Retina (tissue), 1 donor: ENCODE measurements at places on chromosomes 5 and 9.

DNA sequence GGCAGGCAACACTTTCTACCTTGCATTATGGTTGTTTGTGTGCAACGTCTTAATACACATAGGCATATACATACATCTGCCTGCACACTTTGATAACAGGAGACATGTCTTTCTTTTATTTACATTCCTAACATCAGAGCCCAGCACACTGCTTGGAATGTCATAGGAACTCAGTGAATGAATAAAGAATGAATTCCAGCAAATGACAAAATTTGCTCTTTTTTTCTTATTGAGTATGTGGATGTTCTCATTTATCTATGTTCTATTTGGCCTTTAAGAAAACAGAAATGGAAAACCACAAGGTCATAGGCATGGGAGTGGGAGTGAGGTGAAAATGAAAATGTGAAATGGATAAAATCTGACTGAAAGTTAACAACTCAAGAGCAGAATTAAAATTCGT lies 36.3 kb upstream of the PALM2AKAP2 start:
- no peak for DNase-seq

DNA sequence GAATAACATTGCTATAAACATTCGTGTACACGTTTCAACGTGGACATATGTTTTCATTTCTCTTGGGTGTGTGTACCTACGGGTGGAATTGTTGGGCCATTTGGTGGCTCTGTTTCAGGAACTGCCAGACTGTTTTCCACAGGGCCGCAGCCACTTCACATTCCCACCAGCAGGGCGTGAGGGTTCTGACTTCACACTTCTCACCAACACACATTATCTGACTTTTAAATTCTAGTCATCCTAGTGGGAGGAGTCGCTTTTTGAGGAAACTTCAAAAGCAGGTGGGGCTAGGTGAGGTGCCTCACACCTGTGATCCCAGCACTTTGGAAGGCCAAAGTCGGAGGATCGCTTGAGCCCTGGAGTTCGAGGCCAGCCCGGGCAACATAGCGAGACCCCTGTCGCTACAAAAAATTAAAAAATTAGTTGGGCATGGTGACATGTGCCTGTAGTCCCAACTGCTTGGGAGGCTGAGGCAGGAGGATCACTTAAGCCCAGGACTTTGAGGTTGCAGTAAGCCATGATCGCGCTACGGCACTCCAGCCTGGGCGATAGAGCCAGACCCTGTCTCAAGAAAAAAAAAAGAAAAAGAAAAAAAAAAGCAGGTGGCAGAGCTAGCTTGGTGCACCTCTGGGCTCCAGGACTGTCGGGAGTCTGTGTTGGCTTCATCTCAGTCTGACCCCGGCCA lies 28.5 kb downstream of the TSPAN17 start:
- DNase-seq, result no peak

- no peak for DNase-seq
These were observed 23.4 kb downstream of the EHMT1 start for GRCh38 chr9:137642118-137642601.

DNA sequence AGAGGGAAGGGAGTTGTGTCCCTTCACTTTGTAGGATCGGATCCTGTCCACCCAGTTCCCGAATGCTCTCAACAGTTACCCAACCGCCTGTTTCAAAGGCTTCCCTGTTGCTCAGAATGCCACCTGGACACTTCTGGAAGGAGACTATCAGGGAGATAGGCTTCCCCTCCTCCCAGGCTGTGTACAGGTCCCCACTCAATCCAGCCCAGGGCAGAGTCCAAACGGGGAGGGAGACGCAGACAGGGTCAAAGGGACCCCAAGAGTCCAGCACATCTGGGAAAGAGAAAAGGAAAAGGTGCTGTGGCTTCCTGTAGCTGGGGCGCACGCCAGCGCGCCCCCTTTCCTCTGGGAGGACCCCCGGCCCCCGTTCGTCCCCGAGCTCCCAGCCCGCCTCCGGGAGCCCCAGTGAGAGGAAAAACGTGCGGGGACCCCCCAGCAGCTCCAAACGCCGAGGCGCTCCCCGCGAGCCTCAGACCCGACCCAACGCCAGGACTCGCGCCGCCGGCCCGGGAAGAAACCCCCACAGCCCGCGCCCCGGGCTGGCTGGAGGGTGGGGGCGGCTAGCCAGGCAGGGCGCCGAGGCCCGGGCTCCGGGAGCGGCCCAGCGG lies 640 bp downstream of the SURF4 start:
- DNase-seq, result peak; percentile 49

DNA sequence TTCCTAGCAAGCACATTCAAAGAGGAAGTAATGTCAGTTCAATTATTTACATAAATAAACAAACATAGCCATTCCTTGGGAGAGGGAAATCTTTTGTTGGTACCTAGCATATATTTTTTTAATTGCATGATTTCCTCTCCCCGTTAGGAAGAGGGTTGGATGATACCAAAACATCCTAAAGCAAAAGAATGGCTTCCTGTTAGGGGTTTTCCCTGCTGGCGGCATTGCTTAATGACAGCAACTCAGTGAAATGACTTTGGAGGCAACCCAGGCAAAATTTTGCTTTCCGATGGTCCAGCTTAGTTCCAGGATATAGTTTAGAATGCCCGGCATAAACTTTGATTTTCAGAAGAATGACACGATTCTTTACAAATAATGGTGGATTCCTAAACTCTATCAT lies 73.2 kb downstream of the MAT2B start:
- DNase-seq, result no peak

DNA sequence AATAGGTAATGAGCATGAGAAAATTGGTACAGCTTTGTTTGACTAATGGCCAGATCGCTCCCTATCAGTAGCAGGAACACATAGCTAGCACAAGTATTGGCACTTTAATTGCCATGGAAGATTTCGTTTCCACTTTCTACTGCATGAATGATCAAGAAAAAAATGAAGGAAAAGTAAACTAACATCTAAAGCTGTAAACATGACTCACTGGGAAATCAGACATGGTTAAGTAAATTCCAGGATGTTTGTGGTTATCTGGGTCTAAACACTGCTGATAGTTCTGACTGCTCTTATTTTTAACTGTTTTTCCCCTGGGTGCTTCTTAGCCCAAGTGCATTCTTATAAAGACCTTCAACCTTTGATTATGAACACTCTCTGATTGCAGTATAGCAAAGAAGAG lies 388.9 kb downstream of the NR2F1-AS1 start:
- DNase-seq, result peak; percentile 68

GRCh38 chr9:2158111-2158610 lies 143.0 kb downstream of the SMARCA2 start:
- DNase-seq, result peak; percentile 69

DNA sequence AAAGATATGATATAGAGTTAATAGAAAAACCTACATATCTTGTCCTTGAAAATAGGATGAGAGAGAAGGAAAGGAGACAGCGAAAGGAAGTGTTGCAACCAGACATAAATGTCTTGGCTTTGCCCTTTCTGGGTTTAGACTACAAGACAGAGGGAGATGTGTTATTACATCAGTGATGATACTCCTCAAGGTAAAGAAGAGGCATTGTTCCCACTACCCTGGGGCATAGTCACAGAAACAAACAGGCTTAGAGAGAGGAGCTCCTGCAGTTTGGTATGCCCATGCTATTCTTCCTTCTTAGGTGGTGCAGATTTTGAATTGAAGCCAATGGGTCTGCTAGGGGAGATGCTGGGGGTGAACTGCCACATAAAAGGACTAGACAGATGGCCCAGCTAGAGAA lies 166.8 kb upstream of the RFX3 start:
- no peak for DNase-seq

DNA sequence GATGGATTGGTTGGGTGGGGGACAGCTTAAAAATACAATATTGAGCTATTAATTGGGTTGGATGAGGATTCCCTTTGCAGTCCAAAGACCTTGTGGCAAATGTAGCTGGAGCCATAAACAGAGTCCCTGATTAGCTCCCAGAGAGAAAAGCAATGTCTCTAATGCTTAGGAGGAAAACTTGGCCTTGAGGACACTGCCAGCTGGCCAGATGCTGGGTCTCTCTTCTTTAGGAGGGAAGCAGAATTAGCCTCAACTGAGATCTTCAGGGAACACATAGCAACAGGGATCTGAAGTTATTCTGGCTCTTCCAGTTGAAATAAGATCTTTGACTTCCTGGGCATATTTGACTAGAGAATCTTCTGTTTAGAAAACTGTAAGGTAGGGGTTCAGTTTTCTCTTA lies 121.7 kb upstream of the WWC1 start:
- no peak for DNase-seq

- DNase-seq, result peak; percentile 66
These were observed 14.0 kb upstream of the TRIM14 start for GRCh38 chr9:98132806-98133631.

DNA sequence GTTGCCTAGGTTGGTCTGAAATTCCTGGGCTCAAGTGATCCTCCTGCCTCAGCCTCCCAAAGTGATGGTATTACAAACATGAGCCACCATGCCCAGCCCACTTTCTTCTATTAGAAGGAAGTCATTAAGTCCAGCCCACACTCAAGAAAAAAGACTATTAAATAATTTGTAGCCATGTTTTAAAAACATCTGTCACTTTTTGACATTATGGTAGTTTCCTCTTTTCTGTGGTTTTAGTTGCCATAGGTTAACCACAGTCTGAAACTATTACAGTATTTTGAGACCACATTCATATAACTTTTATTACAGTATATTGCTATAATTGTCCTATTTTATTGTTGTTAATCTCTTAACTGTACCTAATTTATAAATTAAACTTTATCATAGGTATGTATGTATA lies 31.9 kb upstream of the C5orf24 start:
- no peak for DNase-seq

- DNase-seq, result no peak
These were observed 7.7 kb upstream of the NFIB start for GRCh38 chr9:14321517-14322130.

GRCh38 chr5:178674334-178674733 lies 47.5 kb upstream of the CLK4 start:
- DNase-seq, result no peak

GRCh38 chr9:76558465-76558864 lies 99.5 kb downstream of the GCNT1 start:
- DNase-seq, result no peak

DNA sequence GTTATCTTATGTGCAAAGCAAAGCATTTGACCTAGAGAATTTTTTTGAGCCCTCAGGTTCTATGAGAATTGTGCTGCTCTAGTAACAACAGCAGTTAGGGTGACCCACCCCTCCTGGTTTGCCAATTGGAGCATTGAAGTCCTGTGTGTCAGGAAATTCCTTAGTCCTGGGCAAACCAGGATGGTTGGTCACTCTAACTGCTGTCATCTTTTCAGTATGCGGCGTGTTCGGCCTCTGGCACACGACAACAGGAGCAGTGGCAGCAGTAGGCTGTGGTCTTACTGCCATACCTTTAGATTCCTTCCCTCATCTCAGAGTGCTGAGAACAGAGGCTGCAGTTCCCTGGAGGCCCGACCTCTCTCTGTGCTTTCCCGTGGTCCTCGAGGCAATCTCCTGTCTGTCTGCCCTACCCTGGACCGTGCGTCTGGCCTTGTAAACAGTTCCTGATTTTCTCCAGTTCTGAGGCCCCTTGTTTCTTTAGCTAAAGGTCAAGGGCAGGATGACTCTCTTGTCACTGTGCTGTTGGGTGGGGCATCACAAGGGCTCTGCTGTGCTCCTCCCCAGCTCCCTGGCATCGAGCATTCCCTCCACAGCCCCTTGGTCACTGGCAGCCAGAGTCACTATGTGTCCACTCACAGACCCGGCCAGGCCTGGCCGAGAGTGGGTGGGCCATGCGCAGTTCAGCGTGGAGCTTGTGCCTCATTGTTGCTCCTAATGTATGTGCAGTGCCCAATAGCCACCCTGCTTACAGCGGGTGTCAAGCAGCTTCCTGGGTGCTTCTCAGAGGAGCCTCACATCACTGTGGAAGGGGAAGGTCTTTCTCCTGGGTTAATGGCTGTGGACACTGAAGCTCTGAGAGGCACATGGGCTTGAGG lies 18.5 kb upstream of the COL15A1 start:
- DNase-seq, result no peak

- no peak for DNase-seq
These were observed 106.2 kb downstream of the PRDM9 start for GRCh38 chr5:23613566-23613965.

- DNase-seq, result no peak
These were observed 685 bp upstream of the ADGRD2 start for GRCh38 chr9:124449381-124450151.

GRCh38 chr5:61081741-61082140 lies 80.5 kb downstream of the SMIM15 start:
- no peak for DNase-seq

DNA sequence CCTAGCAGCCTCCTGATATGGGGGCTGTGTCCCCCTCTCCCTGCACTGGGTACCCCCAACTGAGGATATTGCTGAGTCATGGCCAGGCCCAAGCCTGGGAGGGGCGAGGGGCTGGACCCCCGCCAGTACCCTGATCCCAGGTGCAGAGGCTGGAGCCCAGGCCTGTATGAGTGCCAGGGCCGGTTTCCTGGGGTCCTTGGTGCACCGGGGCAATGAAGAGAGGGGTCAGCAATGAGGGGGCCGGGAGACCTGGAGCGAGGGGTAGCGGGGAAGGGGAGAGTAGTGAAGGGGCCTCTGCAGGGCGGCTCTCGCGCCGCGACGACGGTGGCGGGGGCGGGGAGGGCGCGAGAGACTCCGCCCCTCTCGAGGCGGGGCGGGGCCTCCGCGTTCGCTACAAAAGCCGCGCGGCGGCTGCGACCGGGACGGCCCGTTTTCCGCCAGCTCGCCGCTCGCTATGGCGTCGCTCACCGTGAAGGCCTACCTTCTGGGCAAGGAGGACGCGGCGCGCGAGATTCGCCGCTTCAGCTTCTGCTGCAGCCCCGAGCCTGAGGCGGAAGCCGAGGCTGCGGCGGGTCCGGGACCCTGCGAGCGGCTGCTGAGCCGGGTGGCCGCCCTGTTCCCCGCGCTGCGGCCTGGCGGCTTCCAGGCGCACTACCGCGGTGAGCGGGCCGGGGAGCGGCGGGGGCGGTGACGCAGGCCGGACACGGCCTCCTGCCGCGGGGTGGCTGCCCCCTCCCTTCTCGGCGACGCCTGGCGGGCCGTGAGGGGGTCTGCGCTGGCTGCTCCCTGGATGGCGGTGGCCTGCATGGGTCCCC lies at the start of gene SQSTM1:
SQSTM1 (plus strand) TSS at position 423 of the 815 bp plus-strand sequence; CDS start at position 455, 32 bp downstream.
- peak; percentile 94 for DNase-seq

GRCh38 chr5:150401376-150402228 lies 11.1 kb downstream of the CD74 start:
- no peak for DNase-seq

GRCh38 chr9:118271936-118272335 lies 567.7 kb downstream of the TLR4 start:
- DNase-seq, result no peak

- no peak for DNase-seq
These were observed 111.3 kb downstream of the FER start for GRCh38 chr5:108858959-108859358.

DNA sequence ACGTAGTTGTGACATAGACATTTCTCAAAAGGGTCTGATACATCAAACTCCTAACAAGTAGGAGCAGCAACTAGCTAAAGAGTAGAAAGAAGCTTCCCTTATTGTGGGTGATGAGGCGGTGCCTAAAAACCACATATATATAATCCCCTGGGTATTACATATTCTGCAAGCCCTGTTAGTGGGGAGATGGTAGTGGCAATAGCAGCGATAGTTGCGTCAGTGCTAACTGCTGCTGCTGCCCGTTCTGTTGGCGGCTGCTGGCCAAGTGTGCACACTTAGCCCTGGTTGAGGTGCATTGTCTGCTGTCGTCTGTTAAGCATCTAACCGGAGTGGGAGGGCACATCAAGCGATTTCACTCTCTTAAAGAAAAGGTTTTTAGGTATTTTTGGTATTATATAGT lies 35.8 kb downstream of the VLDLR start:
- DNase-seq, result no peak
